ENCODE measurements at places on chromosomes 2 and 18. TPM values are rescaled to one million over a fixed set of nuclear protein-coding genes. Genes with fewer than 3 reads are reported as not detected.
A peak's percentile ranks its signal among the peaks of the same experiment; 100 is the strongest.

STPG4 gene
- not detected for polyA plus RNA-seq

DNA sequence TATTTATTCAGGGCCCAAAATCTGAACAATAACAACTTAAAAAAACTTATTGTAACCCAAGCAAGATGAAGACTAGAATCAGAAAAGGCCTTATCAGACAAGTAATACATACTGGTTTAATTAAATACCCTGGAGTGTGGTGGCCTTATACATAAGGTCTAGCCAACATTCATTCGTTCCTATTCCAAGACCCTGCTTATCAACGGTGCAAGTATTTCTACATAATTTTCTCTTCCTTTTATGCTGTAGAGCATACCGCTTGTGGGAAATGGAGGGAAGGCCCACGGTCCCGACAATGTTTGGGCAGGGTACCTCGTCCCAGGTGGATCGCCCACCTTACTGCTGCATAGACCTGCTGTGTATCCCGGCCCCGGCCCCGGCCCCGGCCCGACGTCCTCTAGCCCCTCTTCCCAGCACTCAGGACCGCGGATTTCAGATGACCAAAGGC, 708 bp downstream of the ZNF24 start:
- H3K4me3 ChIP-seq = peak overlapping the region; percentile 76
- H3K27ac ChIP-seq = no peak overlapping the region
- H3K27me3 ChIP-seq = no peaks in the 10 kb centered on the region
- peaks cover 10% of the 10 kb centered on the region for H3K36me3 ChIP-seq
- no peak for DNase-seq
- no peaks in the 10 kb centered on the region for H3K4me1 ChIP-seq

GRCh38 chr2:186459009-186459408, 27.1 kb upstream of the ZC3H15 start:
- no peak for DNase-seq
- no peaks in the 10 kb centered on the region for H3K4me1 ChIP-seq
- H3K27ac ChIP-seq = no peak overlapping the region
- H3K4me3 ChIP-seq = no peak overlapping the region

DNA sequence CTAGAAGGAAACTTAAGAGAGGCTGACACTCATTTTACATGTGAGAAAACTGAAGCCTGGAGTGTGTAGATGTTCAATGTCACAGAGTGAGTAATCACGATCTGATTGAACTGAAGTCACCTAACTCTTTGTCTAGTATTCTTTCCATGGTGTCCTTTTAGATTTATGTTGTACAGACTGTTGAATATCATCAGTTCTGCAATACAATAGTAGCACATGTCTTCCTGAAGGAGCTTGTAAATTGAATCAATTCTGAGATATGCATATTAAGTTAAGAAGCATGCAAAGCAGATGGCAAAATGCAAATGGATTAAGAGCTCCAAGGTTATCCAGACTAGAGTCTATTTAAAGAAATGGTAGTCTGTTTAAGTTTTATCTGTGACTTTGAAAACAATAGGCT, 484.9 kb upstream of the CRIM1 start:
- no peaks in the 10 kb centered on the region for H3K4me1 ChIP-seq
- H3K4me3 ChIP-seq = no peak overlapping the region
- H3K36me3 ChIP-seq = no peaks in the 10 kb centered on the region
- H3K27me3 ChIP-seq = no peaks in the 10 kb centered on the region
- no peak overlapping the region for H3K27ac ChIP-seq
- no peak for DNase-seq

DNA sequence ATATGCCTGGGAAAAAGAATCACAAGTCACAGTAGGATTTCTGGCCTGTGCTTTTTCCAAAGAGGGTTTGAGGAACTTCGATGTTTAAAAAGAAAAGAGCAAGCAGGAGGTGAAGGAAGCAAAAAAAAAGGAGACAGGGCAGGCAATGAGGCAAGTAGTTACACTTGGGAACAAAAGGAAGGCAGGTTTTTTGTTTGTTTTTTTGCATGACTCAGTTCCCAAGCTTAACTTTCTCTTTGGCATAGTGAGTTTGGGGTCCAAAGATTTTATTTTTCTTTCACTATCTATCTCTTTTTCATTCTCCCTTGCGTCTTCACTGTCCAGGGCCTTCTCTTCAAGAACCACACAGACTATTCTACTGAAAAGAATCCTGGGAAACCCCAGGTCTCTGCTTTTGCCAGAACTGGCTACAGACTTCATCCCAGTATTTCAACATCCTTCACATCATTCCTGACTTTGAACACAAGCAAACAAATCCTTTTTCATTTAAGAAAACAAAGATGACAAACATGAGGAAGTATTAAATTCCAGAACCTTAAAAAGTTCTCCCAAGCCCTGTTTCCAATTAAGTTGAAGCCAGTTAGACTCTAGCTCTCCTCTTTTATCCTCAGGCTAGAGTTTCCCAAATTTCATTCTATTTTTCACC, 210.7 kb upstream of the RND3 start:
- no peaks in the 10 kb centered on the region for H3K4me1 ChIP-seq
- H3K4me3 ChIP-seq = no peak overlapping the region
- no peaks in the 10 kb centered on the region for H3K36me3 ChIP-seq
- H3K27me3 ChIP-seq = no peaks in the 10 kb centered on the region

All from aorta (tissue), 5 donors.